ENCODE measurements at places on chromosomes 5 and 9.

GRCh38 chr5:169416583-169417196 is 115.8 kb upstream of the SLIT3 start:
- DNase-seq, result peak; percentile 40

DNA sequence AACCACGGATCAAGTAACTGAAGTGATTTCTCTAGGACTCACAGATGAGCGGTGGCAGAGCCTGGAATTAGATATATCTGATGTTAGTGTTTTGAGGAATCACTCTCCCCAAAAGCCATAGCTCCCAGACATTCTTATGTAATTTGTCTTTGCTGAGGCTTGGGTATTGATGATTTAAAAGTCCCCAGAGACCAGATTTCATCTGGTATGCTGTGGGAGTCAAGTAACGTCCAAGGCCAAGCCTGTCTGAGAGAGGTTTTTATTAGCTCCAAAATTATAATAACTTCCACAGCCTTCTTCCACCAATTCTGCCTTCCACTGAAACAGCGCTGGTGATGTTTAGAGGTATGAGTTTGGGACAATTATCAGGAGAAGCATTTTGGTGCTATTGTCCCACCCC is 21.3 kb upstream of the KCNIP1 start:
- DNase-seq, result no peak

DNA sequence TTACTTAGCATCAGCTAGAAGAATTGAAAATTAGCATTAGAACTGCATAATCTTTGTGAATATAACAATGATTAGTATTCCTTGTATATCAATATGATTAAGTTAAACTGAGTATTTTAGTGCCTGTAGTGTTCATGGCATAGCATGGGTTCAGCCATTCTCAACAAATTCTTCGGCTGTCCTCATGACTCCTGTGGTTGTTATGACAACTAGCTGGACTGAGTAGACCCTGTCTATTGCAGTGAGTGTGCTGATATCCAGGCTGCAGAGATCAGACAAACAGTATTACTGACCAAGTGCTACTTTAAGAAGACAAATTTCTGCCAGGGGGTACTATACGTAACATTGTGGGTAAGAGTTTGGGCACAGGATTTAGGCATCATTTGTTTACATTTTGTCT is 125.9 kb downstream of the NUDT12 start:
- DNase-seq, result no peak

GRCh38 chr5:59126016-59126707 is 543.3 kb downstream of the RAB3C start:
- DNase-seq, result no peak

DNA sequence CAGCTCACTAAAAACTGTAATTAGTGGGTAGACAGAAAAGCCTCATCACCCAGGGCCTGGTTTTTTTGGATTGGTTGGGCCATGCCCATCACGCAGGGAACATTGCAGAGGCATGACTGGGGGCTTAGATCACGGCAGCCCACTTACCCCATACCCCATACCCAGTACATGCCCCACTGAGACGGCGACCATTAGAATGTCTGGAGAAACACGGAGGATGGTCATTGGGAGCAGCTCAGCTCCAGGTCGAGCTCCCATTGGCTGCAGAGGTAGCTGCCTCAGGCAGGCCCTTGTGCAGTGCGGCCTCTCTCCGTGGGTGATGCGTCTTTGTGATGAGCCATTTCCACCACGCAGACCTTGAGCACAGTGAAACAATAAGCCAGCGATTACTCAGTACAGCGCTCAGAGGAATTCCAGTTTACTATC is 204.0 kb downstream of the GADD45G start:
- no peak for DNase-seq

- no peak for DNase-seq
These were observed 17.7 kb downstream of the TMC1 start for GRCh38 chr9:72538921-72539702.

DNA sequence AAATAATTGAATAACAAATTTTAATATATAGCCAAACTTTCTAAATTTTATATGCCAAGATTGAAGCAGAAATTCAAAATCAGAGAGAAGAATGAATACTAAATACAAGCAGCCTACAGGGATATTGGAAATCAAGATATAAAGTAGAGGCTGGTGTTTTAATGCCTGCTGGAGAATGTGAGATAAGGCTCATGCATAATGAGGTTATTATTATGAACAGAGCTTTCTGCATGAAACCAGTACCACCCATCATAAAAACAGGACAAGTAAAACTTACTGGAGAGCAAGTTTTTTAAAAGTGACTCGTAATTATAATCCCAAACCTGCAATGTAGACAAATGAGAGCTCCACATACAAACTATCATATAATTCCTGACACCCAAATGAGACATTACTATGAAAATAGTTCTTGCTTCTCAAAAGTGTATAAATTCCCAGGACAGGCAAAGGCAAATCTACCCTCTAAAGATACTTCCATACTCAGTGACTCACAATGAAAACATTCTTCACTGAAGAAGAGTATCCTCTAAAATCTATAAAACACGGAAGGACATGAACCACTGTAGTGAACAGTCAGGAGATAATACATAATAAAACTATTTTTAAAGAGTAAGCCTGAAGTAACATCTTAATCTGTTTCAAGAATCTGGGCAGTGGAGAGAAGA is 532.0 kb upstream of the GRAMD2B start:
- no peak for DNase-seq

GRCh38 chr9:14846871-14847311 is 63.3 kb downstream of the FREM1 start:
- DNase-seq, result no peak

DNA sequence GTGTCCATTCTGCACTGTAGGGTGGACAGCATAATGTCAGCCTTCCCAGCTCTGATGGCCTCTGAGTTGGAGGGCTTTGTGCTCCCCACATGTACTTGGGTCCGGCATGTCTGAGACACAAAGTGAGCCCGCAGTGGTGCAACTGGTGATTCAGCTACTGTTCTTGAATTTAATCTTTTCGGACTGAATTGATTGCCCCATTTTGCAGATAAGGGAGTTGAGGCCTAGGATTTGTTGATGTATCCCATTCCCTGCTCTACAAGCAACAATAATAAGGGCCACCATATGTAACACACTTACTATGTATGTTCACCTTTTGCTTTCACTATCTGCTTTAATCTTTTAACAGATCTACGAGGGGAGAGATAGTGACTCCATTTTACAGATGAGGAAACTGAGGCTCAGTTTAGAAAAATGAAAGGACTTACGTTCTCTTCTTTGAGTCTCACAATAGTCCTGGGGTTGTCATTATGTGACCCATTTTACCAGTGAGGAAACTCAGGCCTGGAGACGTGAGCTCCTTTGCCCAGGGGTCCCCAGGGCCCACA is 4.5 kb downstream of the GSN start:
- DNase-seq, result no peak

DNA sequence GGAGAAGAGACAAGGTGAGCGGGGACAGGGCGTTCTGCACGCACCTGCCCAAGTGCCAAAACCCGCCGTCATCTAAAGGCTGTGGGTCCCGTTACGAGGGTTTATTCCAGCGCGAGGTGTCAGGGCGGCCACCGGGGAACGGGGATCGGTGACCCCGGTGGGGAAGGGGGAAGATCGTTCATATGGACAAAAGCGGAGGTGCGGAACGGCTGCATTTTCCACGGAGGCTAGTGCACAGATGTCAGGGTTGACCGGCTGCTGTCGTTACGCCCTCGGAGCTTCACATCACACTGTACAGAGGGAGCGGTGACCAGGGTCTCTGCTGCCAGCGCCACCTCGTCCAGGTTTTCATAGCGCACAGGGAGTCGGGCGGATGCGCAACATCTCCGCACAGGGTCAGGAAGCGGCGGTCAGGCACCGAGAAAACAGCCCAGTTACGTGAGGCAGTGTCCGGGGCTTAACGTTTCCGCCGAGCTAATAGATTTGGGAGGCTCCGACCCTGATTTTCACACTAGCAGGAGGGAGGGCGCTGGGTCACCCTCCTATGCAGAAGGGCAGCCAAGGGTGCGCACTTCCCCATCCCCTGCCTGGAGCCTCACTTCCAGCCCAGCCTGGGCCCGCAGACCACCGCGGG is 13.5 kb downstream of the BTNL9 start:
- DNase-seq, result no peak

DNA sequence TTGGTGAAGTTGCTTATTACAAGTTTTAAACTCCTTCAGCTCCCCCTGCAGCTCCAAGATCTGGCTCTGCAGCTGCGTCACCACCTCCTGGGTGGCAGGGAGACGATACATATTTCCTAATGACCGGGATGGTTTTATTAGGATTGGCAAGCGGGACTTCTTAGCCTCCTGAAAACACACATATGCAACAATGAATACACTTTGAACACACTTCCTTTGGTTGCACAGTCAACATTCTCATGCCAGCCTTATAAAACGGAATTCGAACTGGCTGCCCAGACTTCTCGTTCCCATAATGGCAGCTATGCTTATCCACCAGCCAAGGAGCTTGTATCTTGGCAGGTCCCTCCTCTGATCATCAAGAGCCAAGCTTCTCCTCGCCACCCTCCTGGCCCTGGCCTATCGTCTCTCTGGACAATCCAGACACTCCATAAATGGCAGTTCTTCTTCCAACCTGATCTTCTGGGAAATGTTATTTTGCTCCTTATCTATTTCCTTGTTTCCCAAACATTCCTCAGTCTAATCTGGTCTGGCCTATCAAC is 131.9 kb downstream of the CDK5RAP2 start:
- DNase-seq, result no peak

DNA sequence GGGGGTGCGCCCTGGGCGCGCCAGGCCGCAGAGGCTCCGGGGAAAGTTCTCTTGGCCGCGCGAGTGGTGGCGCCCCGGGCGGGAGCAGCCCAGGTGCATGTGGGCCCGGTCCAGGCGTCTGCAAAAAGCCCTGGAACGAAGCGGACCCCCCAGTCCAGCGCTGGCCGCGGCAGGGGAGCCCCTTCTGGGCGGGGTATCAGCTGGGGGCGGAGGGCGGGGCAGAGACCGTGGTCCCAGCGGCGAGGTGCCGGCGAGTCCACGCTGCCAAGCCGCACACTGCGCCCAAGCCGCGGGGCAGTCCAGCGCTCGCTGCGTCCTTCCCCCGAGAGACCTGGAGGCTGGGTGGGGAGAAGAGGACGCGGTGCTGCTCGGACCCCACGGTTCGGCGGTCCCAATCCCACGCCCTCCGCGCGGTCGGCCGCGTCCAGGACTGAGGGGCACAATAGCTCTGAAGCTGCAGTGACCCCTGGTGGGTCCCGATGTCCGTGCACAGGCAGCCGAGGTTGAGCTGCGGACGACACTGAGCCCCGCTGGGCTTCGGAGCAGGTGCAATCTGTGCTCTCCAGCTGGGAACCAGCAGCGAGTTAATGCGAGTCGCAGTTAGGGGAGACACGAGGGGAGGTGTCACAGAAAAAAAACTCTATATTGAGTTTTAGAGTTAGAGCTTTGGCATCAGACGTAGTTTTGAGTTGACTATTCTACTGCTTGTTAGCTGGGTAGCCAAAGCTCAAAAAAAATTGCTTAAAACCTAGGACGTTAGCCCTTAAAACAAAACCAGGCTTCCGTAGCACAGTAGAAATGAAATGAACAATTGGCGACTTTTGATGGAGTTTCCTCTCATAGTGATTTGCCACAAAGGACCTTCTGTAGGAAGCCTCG is 1.1 kb upstream of the EPB41L4A start:
- DNase-seq, result peak; percentile 41

DNA sequence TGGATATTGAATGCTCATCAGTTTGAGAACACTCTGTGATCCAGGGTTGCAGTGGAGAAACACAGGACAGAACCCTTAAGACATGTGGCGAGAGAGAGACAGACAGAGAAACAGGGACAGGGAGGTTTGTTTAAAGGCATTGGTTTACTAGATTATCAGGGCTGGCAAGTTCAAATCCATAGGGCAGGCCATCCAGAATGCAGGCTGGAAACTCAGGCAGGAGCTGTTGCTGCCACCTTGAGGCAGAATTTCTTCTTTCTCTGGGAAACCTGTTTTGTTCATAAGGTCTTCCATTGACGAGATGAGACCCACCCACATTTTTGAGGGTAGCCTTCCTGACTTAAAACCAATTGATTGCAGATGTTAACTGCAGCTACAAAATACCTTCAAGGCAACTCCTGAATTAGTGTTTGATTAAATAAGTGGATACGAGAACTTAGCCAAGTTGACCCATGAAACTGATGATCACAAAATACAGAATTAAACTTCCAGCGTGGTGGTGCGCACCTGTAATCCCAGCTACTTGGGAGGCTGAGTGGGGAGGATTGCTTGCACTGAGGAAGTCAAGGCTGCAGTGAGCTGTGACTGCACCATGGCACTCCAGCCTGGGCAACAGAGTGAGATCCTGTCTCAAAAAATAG is 55.9 kb downstream of the NSUN2 start:
- DNase-seq, result no peak

DNA sequence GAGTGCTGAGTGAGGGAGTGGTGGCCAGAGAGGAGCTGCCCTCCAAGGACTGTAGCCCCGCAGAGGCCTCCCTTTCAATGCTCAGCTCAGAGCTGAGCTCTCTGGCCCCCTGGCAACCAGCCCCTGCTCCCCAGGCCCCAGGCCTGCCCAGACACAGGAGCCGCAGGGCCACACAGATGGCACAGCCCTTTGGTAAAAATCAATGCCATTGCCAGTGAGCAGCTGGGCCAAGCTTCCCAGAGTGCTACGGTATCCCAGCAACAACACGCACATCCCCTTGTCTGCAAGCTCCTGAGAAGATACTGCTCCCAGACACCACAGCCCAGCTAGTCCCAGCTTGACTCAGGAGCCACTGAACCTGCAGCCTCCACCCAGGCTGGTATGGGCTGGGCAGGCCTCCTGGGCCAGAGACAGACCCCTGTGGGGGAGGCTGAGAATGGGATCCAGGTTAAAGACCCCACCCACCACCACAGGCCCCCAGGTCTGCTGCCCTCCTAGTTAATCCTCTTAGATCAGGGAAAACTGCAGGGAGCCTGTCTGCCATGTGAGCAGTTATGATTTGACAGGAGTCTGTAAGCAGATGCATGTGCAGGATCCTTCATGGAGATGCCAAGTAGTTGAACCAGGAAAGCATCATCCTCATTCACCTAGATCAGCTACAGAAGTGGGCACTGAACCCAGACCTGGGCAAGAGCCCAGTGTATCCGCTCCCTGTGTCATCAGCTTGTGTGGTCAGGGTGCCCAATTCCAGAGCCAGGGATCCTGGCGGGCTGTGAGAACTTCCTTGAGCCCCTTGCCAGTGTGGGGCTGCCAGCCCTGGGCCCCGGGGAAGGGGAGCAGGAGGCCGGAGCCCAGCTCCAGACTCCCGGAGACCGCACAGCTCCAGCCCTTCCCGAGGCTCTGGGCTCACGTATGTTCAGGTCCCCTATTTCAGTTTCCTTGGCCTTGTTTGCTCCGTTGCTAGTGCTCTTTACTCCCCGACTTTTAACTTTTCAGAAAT is 26.7 kb upstream of the ADAMTS2 start:
- no peak for DNase-seq

DNA sequence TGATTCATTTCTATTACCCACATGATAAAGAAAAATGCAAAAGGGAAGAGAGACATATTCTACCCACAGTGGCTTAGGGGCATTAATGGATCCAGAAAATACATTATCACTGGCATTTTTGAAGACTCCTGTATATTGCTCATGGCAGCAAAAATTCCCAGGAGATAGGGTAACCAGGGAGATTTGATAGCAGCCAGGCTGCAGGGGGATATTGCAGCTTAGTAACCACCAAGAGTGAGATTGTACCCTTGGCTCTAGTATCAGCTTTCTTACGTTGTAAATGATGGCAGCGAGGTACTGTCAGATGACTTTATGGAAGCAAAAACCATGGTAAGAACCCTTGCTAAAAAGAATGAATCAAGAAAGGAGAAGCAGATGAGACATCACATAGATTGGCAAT is 19.8 kb upstream of the ALDH1A1 start:
- DNase-seq, result no peak

GRCh38 chr5:23996525-23996924 is 489.1 kb downstream of the PRDM9 start:
- DNase-seq, result no peak
